ENCODE measurements at places on chromosomes 12 and 14.

- no peak for DNase-seq
Observed at GRCh38 chr12:20044351-20044750, 324.0 kb upstream of the PDE3A start.

DNA sequence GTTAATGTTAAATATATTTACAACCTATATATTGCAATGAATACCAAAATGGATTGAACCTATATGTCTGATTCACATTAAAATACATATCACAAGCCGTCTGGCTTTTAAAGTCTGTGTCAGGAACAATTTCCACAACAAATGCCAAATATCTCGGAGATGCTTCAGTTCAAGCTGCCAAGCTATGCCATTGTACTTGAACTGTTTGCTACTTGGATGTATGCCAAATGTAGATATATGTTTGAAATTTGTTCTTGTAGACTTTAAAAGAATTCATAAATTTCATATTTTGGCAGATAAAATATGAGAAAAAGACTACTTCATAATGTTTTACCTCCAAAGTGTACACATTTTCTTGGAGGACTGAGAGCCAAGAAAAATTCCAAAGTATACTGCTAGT lies 37.0 kb downstream of the WASHC3 start:
- DNase-seq, result no peak

- DNase-seq, result no peak
Observed at GRCh38 chr14:26597589-26598080, at the start of gene NOVA1. Gene NOVA1 (minus strand): TSS chr14:26598033. CDS start chr14:26597436, 597 bp downstream.

DNA sequence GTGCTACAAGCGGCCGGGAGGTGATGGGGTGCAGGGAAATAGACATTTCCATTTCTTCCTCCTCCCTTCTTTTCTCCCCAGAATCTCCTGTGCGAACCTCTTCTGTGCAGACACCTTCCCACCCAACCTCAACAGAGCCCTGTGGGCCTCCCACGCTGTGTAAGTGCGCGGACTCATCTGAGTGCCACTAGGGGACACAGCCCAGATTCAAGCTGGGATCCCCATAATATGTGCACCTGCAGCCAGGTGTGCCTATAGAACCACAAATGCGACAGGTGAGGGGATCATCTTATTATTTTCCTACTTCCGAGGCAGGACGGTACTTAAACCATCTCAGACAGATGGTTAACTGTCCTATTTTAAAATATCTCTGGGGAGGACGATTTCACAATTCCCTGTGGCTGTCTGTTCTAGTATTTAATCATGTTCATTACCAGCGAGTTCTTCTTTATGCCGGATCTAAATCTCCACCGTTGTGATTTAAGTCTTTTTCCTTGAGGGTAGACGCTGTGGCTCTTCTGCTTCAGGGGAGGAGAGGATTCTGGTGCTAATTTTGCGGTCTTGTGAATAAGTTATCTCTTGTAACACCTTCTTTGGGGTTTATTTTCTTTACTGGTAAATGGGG lies 17.2 kb upstream of the CACNA1C start:
- no peak for DNase-seq

DNA sequence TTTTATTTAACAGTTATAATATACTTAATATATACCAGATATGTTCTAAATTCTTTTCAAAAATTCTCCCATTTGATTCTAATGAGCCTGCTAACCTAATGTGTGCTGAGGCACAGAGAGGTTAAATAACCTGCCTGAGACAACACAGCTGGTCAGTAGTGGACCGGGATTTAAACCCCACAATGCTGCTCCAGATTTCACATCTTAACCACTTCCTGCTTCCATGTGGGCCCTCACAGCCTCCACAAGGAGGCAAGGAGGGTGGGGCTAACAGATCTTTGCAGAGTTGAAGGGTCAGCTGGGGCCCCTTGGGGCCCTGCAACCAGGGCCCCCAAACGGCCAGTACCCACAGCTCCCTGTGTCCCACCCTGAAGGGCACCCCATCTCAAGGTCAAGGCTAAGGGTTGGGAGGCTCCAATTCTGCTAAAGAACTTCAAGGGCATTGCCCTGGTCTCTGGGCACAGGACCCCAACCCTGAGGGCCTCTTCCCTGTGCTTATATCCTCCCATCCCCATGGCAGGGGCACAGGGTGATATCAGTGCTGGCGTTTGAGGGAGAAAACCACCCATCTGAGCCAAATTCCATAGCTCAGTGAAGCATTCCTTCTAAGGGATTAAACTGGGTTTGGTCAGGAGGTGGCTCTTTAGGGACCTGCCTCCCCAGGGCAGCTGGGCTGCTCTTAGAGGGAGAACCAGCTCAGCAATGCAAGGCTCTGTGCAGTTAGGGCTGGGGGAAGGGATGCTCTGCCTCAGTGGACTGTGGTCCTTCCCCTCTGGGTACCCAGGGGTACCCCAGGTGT lies 2.2 kb downstream of the KRT80 start:
- DNase-seq, result no peak
